ENCODE measurements at places on chromosomes 13 and 19. TPM values are rescaled to one million over a fixed set of nuclear protein-coding genes. Genes with fewer than 3 reads are reported as not detected.

- no peak for DNase-seq
These were observed 567 bp upstream of the CTU1 start for GRCh38 chr19:51108805-51109146.

DNA sequence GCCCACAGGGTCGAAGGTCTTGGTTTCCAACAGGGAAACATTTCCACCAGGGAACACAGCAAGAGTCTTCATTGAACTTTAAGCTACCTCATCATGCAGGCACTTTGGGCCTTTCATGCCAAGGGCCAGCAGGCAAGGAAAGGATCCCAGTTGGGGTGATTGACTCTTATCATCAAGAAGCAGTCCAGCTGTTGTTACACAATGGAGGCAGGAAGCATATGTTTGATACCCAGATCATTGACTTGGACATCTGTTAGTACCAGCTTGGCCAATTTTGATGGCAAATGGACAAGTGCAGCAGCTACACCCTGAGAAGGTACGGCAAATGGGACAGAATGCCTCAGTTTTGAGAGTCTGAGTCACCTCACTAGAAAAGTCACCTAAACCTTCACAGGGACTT is 10.9 kb upstream of the RCBTB1 start:
- no peak for DNase-seq

- no peak for DNase-seq
These were observed 114.9 kb upstream of the WASF3 start for GRCh38 chr13:26442541-26442940.

DNA sequence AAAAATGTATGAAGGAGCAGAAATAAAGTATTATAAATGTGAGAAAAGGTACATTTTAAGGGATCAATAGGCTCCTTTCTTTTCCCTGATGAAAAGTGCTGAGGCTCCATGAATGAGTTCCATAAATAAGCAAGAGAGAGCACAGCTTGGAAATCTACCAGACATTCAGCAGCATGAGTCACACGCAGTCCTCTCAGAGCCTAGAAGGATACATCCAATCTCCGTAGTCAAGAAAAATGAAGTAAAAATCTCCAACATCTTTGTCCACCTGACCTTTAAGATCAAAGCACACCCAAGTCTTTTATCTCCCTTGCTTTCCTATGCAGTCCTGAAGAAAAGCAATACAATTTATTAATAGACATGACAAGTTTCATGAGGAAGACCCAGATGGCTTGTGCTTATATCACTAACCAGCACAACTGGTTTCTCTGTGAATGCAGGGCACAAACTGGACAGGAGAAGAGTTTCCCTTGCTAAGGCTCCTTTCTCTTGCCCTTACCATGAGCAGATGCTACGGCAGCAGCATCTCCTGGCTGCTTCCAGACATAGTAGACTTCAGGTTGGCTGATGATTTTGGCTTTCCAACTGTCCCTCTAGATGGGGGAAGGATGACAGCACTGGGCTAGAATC is 730.8 kb downstream of the EFNB2 start:
- DNase-seq, result no peak

DNA sequence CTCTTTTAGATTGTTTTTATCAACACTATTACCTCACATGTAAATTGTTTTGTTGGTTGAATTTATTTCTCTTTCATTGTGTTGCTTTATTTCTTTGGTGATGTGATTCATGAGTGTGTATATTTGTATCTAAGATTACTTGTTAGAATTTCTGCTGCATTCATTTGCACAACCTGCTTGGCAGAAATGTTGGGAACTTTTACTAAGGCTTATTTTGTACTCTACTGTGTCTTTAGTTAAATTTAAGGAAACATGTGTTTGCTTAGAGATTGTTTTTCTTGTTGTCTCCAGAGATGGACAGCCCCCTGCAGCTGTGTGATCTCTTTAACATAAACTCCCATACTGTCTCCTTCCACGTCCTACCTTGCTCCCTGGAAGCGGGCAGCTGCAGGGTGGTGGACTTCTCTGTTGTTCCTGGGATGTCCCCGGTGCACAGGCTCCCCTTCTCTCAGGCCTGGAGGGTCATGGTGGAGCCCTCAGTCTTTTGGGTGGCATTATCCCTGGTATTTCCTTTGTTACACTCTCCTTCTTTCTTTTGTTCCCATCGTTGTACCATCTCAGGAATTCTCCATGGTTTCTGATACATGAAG is 212.0 kb upstream of the SPRY2 start:
- DNase-seq, result no peak

DNA sequence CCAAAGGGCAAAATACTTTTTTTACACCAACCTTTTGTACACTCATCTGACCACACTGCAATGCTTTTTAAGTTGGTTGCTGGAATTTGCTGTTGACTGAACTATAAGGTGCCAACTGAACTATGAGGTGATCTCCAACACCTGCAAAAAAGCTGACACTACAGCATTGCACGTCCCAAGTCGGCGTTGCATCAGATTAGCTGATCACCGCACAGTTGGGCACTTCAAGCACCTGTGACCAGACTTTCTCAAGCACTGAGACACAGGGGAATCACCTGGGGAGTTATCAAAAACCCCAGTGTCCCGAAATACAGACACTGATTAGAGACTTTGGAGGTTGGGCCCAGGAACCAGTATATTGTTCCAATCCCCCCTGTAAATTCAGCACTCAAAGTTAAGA is 1.1 kb downstream of the NLRP11 start:
- DNase-seq, result no peak

GRCh38 chr19:926589-927350 is 935 bp downstream of the ARID3A start:
- peak; percentile 75 for DNase-seq

- no peak for DNase-seq
These were observed 29.5 kb downstream of the LTBP4 start for GRCh38 chr19:40630571-40631160.

- DNase-seq, result peak; percentile 69
These were observed 880 bp downstream of the SWSAP1 start for GRCh38 chr19:11375143-11375948.

GRCh38 chr19:45477713-45478453 is 10.1 kb downstream of the FOSB start:
- DNase-seq, result peak; percentile 64

GRCh38 chr19:8148410-8149260 is 757 bp downstream of the FBN3 start:
- DNase-seq, result peak; percentile 75

DNA sequence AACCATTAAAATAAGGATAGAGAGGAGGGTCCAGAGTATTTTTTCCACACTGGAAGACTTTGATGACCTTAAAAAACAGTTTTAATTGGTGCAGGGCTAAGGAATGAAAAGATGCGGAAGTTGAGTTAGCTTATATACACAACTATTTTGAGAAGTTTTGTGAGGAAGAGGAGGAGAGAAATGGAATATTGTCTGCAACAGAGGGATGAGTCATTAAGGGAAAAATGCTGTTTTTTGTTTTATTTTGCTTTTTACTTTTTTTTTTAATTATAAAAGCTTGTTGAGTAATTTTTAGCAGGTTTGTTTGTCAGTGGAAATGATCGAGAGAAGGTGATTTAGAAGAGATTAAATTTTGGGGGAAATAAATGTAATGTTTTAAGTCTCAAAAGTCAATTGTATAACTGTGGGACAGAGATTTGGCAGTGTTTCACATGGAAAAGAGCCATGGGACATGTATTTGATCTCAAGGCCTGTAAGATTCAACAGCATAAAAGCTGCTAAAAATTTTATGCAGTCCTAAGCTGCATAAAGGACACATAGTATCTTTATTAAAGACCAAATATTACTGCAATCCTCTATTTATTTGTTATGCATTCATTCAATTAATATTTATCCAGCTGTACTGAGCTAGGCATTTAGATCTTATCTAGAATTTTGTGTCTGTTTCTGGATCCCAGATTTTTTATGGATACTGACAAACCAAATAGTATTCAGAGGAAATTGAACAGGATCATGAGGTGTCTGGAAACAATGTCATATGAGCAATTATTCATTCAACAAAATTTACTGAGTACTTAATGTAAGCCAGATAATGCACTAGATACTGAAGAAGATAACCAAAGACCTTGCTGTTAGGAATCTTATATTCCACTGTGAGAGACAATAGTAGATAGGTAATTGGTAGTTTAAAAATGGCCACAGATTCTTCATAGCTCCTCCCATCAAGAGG is 72.7 kb downstream of the DNAJC15 start:
- no peak for DNase-seq

DNA sequence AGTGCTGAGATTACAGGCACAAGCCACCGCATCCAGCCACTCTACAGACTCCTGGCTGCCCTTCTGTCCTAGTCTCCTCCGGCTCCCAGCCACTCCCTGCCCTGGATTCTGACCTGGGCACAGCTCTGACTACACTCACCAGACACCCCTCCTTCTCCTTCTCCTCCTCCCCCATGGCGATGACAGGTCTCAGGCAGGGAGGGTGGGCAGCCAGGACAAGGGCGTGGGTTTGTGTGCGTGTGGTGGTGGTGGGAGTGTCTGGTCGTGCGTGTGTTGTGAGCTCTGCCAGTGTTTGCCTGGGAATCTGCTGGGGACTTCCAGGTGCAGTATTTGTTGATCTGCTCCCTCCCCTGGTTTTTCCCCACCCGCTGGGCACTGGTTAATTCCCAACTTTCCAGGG is 3.0 kb upstream of the NCCRP1 start:
- DNase-seq, result no peak

DNA sequence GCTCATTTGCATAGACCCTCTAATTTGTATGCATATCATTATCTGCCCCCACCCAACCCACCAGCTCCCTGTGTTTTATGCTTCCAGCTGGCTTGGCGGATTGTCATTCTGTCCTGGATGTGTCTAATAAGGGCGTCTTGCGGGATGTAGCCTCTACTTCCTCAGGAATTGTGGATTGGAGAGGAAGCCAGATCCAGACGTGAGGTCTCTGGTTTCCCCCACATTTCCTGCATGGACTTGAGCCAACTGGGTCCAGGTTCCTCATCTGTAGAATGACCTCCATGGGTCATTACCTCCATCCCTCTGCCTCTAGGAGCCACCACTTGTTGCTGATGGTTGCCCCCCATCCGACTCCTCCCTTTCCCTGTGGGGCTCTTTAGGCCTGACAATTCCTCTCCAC is 7.3 kb downstream of the TNFSF14 start:
- DNase-seq, result no peak

GRCh38 chr19:44587963-44588770 is 25.2 kb upstream of the IGSF23 start:
- DNase-seq, result peak; percentile 35

- DNase-seq, result no peak
These were observed at the start of gene FPR2 for GRCh38 chr19:51760697-51761356. FPR2 (plus strand) TSS chr19:51761180; CDS start chr19:51768659, 7,479 bp downstream.

DNA sequence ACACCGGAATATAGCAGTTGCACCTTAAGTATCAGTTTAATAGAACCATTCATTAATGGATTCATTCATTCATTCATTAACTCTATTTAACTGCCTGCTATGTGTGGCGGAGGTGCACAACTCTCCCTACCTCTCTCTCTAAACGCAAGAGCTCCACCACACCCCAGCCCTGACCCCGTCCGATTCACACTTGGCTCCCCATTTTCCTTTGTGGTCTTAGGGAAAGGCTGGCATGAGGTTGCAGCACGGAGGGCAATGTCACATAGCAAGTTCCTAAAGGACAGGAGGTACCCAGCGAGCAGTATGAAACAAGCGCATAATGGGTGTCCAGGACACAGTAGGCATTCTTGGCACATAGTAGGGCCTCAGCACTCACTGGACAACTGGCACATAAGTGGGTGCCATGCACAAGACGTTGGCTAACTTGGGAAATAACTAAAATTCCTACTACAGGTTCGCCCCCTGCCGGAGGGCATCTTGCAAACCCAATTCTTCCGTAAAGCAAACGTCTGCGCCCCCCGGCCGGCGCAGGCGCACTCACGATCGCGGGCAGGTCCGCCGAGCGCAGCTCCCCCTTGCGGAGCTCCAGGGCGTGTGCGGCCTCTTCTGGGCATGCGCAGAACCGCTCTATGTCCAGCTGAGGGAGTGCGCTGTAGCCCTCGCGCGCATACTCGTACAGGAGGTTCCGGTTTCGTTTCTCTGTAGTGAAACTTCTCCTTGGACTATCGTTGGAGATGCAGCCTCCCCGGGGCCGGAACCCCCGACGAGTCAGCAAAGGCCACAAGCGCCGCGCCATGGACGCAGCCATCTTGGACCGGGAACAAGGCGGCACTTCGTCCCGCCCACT is at the start of gene SARS2:
TSS of gene SARS2 (minus strand) at position 835 of the 847 bp plus-strand sequence. CDS start at position 808, 27 bp downstream.
- peak; percentile 97 for DNase-seq

DNA sequence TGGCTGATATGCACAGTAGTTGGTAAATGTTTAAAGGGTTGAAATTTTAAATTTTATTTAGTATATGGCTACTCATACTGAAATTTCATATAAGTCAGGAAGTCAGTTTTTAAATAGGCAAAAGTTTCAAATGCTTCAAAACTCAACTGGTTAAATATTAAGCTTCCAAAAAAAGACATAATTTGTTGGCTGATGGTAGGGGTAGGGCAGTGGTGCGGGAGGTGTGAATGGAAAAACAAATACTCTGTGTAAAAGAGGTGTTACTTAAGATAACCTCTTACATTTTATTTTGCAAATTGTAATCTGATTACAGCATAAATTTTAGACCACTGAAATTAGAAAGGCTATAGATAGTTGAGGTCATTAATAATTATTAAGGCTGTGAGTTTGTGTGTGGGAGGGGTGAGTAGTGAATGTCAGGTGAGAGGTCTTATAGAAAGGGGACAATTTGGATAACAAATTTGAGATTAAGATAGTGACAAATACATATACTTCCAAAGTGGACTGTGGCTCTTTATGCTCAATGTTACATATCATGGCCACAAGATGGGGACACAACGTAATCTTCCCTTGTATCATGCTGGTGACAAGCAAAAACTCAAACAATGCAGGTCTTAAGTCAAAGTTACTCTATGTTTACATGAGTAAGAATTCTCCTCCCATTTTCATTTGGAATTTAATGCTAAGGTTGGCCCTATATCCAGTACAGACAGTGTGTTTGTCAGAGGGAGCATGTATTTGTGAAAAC is 36.6 kb upstream of the OXGR1 start:
- no peak for DNase-seq

- DNase-seq, result no peak
These were observed 27.4 kb upstream of the DCLK1 start for GRCh38 chr13:36158611-36159010.

GRCh38 chr19:5567970-5568407 is 236 bp upstream of the TINCR start:
- no peak for DNase-seq

Gene TMEM145
- not detected for total RNA-seq

Gene FAM98C
- 13.1 TPM for total RNA-seq

Gene HRC
- 5.7 TPM for total RNA-seq

Gene IRS2
- total RNA-seq, result 12.9 TPM

Gene FCAR
- total RNA-seq, result 11.3 TPM

Gene PCDH8
- not detected for total RNA-seq

Gene TMEM272
- total RNA-seq, result 0.09 TPM

Gene C19orf67
- 1.0 TPM for total RNA-seq

Gene ZNF470
- 4.3 TPM for total RNA-seq

Gene OR1I1
- total RNA-seq, result not detected

Gene NLRP12
- 1.8 TPM for total RNA-seq

Gene RLN3
- not detected for total RNA-seq

Gene RUVBL2
- 85.6 TPM for total RNA-seq
